Activated B cell treated with CpG ODN at 0.5 μM for 24 hours (primary cell): ENCODE measurements at places on chromosomes 4 and X.

GRCh38 chrX:69176053-69176452 is 10.8 kb upstream of the PJA1 start:
- peaks cover 11% of the 10 kb centered on the region for H3K27me3 ChIP-seq
- no peaks in the 10 kb centered on the region for H3K36me3 ChIP-seq
- no peaks in the 10 kb centered on the region for H3K4me1 ChIP-seq
- no peak for DNase-seq
- H3K4me3 ChIP-seq, result no peak overlapping the region

- H3K36me3 ChIP-seq, result no peaks in the 10 kb centered on the region
- no peak overlapping the region for H3K4me3 ChIP-seq
- no peaks in the 10 kb centered on the region for H3K27me3 ChIP-seq
- H3K27ac ChIP-seq, result peak overlapping the region; percentile 47
- H3K4me1 ChIP-seq, result peaks cover 24% of the 10 kb centered on the region
Observed at GRCh38 chr4:76053730-76054129, 17.9 kb upstream of the CXCL11 start.

DNA sequence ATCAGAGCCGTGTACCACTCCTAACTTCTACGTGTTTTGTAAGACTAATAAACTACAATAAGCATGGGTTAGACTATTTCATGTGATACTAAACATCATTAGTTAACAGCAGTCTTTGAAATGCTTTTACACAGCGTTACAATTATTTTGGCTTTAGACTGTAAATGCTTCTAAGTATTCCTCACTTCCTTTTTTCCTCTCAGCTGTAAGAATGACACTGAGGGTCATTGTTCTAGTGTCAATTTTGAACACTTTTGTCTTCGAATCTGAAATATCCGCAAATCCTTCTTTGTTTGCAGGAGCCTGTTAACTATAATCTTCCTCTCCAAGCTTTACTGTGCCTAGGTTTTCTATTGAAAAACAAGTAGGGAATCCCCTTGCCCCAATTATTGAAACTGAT is 1.5 kb downstream of the ABCE1 start:
- H3K4me3 ChIP-seq, result peak overlapping the region; percentile 94
- peak overlapping the region; percentile 67 for H3K27ac ChIP-seq
- no peaks in the 10 kb centered on the region for H3K27me3 ChIP-seq
- peaks cover 47% of the 10 kb centered on the region for H3K4me1 ChIP-seq
- no peak for DNase-seq

GRCh38 chr4:188934320-188934962 is 795.2 kb downstream of the TRIML1 start:
- no peak overlapping the region for H3K4me3 ChIP-seq
- no peak overlapping the region for H3K27ac ChIP-seq

DNA sequence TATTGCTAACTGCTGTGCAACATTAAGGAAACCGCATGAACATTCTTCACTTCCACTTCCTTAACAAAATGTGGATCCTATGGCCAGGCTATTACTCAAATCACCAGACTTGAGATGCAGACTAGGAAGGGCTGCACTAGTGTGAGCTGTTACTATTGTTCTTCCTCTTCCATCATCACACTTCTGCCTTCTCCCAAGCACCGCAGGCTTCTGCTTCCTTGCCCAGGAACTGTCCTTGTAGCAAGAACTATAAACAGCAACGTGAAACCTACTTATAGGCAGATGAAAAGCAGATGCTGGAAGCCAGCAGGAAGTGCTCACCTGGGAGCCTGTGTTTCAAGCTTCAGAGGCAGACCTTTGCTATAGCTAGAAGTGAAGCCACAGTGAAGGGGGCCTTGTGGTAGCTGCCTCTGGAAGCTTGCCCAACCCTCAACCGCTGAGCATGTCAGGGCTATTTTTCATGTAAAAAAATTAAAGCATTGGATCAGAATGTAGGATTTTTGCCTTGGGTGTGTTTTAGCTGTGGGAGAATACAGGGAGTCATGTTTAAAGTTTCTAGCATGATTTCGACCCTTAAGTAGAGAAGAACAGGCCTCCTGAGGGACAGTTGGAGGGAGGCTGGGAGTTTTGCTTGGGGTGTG is 43.9 kb downstream of the CLNK start:
- H3K27ac ChIP-seq, result no peak overlapping the region
- no peaks in the 10 kb centered on the region for H3K4me1 ChIP-seq
- H3K4me3 ChIP-seq, result no peak overlapping the region
- H3K27me3 ChIP-seq, result no peaks in the 10 kb centered on the region
- no peak for DNase-seq
- H3K36me3 ChIP-seq, result no peaks in the 10 kb centered on the region

DNA sequence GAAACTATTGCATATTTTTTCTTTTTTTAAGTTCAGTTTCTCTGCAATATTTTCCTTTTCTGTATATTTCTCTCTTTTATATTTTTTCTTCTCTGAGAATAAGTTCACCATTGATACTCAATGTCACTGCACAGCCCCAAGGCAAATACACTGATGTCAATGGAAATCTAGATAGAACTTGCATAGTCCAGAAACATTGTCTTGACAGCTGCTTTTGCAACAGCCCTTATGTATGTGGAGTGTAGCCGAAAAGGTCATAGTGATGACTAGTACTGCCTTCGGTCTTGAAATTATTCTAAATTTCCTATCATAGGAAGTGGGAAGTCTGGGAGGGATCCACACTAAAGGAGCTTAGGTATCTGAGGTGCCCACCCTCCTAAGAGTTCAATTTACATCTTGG is 150.0 kb downstream of the SPOCK3 start:
- H3K4me3 ChIP-seq, result no peak overlapping the region
- H3K27ac ChIP-seq, result no peak overlapping the region
- no peaks in the 10 kb centered on the region for H3K27me3 ChIP-seq
- DNase-seq, result no peak
- no peaks in the 10 kb centered on the region for H3K4me1 ChIP-seq

DNA sequence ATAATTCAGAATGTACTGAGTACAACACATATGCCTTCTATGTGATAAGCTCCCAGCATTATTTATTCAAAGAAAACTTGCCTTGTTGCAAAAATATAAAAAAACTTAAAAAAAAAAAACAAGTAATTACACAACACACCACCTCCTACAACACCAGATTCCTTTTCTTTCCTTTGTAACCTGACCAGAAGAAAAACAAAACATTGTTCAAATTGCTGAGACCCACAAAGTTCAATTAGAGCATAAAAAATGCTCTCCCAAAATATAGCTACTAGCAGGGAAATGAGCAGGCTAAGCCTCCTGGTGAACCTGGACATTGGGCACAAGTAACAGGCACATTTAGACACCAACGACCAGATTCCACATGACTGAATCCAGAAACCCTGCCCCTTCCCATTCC is 38.3 kb downstream of the MECP2 start:
- H3K4me3 ChIP-seq, result no peak overlapping the region
- H3K36me3 ChIP-seq, result peaks cover 46% of the 10 kb centered on the region
- peaks cover 51% of the 10 kb centered on the region for H3K4me1 ChIP-seq
- H3K27me3 ChIP-seq, result no peaks in the 10 kb centered on the region

DNA sequence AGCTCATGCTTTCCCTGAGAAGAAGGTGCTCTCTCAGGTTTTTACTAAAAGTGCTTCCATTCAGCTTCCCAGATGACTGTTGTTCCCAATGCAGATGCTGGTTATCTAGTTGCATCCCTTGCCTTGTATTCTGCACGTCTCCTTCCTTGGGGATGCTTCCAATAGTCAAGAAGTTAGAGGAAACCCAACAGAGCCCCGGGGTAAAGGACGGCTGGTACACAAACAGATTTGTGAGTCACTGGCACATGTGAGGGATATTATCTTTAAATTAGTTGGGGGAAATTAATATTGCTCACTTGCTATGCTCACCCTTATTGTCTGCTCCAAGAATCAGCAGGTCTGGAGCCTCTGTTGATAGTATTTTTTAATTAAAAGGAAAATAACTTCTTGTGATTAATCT is 465.2 kb upstream of the BOD1L1 start:
- H3K27ac ChIP-seq, result no peak overlapping the region
- no peak for DNase-seq
- H3K4me1 ChIP-seq, result peaks cover 6% of the 10 kb centered on the region
- H3K27me3 ChIP-seq, result peaks cover 2% of the 10 kb centered on the region
- no peaks in the 10 kb centered on the region for H3K36me3 ChIP-seq
- no peak overlapping the region for H3K4me3 ChIP-seq

DNA sequence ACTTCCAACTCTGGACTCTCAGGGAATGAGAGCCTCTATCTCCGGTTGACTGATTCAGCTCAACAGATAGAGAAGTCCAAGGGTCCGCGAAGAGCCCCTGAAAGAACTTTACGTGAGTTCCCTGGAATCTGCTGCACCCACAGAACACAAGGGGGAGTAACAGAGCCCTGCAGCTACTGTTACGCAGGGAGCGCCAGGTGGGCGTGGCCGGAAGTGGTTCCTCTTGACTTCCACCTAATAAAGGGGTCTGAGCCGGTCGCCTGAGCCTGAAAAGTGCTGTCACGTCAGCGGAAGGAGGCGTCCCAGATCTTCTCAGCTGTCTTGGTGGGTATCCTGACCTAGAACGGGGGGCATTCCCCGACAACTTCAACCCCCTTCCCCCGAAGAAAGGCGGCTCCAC is at the start of gene MAGEB6:
Gene MAGEB6 (plus strand): TSS at position 237 of the 400 bp plus-strand sequence. CDS start 1,407 bp downstream, outside the sequence.
- no peaks in the 10 kb centered on the region for H3K36me3 ChIP-seq
- no peak for DNase-seq
- no peaks in the 10 kb centered on the region for H3K27me3 ChIP-seq
- no peaks in the 10 kb centered on the region for H3K4me1 ChIP-seq
- H3K4me3 ChIP-seq, result no peak within 1 kb of the TSS
